Stimulated activated CD4-positive, alpha-beta T cell treated with anti-CD3 and anti-CD28 coated beads, Interleukin-2, amount 100 ng/mL, for 24 hours (primary cell): ENCODE measurements at places on chromosomes 11 and 22.

- peak; percentile 33 for DNase-seq
These were observed 7.9 kb downstream of the MRPL16 start for GRCh38 chr11:59802639-59803176.

DNA sequence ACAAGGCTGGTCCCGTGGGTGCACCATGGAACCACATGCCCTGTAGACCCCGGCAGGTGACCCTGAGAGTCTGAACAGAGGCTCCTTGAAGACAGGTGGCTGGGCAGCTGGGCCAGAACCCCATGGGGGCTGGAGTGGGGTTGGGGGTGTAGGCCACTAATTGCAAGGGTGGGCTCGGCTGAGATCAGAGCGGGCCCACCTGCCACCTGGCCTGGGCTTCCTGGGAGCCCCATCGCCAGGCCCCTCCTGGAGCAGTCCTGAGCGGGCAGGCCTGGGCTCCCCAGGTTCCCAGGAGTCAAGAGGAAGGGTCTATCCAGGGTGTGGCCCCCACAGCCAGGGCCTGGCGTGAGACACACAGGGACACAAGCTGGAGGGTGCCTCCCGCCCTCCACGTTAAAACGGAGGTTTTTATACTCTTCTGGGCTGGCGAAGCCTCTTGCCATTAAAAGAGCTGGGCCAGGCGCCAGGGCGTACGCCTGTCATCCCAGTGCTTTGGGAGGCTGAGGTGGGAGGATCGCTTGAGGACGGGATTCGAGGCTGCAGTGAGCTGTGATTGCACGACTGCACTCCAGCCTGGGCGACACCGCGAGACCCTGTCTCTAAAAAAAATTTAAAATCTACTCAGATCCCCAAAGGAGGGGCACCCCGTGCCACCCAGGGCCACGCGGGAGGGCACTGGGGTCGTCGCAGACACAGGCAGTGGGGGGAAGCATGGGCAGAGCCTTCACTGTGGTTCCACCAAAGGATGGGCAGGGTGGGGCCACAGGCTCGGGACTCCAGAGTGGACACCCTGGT lies 4.8 kb upstream of the TRABD start:
- DNase-seq, result no peak

DNA sequence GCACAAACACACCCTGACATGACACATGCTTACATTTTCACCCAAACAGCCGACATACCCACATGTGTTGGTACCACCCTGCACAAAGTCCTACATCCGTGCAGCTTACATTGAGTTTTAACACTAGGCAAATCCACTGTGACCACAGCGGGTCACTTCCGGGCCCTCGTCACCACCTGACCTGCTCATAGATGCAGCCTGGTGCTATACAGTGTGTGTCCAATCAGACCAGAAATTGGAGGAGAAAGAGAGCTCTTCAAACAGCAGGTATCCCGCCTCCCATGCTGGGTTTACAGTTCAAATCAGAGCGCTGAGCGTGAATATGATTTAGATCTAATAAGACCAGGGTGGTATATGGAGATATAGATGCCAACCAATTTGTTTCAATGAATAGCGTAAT lies 35.4 kb downstream of the PHF21B start:
- no peak for DNase-seq

DNA sequence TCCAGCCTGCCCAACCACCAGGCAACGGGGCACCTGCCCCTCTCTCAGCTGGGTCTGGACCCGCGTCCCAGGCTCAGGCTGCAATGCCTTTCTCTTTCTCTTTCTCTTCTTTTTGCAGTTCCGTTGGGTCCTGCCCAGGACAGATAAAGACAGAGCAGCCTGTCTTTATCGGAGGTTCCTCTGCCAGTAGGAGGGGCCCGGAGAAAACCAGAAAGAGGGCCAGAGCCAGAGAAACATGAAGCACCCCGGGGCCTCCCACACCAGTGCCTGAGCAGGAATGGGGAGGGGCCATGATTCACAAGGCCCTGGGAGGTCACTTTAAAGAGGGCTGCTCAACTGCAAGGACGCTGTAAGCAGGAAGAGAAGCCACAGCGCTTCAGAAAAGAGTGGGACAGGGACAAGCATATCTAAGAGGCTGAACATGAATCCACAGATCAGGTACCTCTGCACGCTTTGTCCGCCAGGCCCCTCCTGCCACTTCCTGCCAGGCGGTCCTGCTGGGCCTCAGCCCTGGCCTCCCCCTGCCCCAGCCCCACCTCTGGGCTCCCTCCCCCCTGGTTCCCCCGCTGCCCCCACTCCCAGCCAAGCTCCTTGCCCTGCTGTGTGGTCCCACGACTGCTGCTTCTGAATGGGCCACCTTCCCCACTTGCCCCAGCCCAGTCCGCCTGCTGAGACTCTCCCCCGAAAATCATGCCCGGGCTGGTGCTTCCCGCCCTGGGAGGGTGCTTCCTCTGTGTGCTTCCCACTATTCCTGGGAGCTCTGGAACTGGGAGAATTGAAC lies at the start of gene APOBEC3C:
Gene APOBEC3C, plus strand, starts transcription at position 316 of the 781 bp plus-strand sequence. Its CDS starts 106 bp downstream, at position 422.
- peak; percentile 82 for DNase-seq

- no peak for DNase-seq
These were observed 25.8 kb downstream of the DDIAS start for GRCh38 chr11:82927264-82927880.

DNA sequence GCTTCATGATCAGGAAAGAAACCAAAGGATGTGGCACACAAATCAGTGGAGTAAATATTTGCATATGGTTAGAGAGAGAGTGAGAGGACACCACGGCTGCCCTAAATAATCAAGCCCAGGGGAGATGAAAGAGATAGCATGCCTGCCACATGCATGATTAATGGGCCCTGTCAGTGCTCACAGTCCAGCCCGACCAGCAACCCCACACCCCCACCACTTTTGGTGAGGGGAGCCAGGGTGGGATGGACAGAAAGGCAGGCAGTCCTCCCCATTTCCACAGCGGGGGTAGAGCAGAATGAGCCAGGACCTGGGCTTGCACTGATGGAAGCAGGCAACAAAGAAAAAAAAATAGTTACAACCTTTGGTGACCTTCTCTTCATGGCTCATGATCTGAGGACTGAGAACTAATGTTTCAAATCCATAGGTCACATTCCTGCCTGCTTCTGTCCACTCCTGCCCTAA lies 545.0 kb downstream of the ETS1 start:
- DNase-seq, result no peak

GRCh38 chr11:115523727-115524399 lies 19.6 kb upstream of the CADM1 start:
- DNase-seq, result no peak

DNA sequence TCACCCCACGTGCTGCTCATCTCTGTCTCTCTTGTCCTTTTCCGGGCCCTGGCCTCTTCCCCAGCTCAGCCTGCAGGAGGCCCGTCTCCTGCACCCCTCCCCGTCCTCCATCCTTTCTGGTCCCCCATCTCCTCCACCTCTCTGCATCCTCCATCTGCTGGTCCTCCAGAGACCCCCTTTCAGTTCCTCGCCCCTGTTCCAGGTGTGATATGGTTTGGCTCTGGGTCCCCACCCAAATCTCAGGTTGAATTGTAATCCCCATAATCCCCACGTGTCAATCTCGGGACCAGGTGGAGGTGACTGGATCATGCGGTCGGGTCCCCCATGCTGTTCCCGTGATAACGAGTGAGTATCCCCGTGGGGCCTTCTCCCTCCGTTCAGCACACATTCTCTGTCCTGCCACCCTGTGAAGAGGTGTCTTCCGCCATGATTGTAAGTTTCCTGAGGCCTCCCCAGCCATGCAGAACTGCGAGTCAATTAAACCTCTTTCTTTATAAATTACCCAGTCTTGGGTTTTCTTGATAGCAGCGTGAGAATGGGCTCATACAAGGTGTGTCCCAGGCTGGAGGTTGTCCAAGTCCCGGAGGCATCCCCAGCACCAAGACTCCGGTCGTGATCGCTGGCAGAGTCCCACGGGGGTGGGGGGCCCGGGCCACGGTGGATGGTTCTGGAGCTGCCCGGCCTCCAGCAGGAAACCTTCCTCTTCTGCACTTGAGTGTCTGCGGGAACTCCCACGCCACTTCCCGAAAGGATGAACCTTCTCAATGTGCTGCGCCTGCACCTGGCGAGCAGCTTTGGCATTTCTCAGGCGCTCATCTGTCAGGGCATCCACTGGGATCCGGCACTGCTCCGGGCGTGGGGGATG lies 29.0 kb upstream of the TOLLIP start:
- no peak for DNase-seq

- DNase-seq, result no peak
These were observed 74.4 kb downstream of the GAB4 start for GRCh38 chr22:16933291-16934282.

DNA sequence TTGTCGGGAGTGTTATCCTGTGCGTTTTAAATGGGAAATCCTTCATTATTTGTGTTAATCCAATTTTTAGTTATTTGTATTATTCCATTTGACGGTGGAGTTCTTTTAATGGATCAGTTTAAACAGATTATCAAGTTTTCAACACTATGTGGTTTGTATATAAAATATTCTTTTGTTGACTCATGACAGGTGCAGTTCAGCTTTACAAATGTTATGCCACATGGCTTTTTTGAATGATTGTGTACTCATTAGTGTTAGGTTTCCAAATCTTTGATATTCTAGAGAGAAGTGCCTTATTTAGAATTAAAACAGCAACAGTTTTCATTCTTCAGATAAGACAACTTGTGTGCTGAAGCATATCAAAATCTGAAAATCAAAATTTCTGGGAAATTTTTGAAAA lies 2.4 kb downstream of the JAM3 start:
- no peak for DNase-seq

GRCh38 chr22:42270176-42270509 lies 310 bp downstream of the TCF20 start:
- peak; percentile 38 for DNase-seq

DNA sequence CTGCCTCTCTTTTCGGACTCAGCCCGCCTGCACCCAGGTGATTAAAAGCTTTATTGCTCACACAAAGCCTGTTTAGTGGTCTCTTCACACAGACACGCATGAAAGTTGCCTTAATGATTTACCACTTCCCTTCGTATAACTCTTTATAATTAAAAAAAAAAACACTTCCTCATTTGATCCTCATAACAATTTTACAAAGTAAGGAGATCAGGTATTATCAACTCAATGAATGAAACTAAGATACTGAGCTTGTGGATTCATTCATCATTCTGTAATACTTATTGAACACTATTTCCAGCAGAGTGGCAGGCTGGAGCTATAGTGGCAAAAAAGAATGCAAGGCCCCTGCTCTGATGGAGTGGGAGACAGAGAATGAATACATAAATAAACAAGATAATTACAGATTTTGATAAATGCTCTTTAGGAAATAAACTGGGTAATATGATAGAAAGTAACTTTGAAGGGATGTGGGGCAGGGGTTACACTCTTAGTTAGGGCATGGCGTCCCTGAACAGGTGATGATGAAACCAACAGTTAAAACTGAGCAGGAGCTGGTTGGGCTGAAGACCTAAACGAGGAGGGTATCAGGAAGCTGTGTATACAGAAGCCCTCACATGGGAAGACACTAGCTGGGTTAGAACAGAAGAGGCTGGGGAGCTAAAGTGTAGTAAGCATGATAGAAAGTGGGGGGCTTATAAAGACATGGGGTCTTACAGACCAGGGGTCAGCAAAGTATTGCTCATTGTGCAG lies 5.4 kb upstream of the CRTAM start:
- no peak for DNase-seq

- no peak for DNase-seq
These were observed 65.0 kb upstream of the POU2AF1 start for GRCh38 chr11:111444040-111444439.

DNA sequence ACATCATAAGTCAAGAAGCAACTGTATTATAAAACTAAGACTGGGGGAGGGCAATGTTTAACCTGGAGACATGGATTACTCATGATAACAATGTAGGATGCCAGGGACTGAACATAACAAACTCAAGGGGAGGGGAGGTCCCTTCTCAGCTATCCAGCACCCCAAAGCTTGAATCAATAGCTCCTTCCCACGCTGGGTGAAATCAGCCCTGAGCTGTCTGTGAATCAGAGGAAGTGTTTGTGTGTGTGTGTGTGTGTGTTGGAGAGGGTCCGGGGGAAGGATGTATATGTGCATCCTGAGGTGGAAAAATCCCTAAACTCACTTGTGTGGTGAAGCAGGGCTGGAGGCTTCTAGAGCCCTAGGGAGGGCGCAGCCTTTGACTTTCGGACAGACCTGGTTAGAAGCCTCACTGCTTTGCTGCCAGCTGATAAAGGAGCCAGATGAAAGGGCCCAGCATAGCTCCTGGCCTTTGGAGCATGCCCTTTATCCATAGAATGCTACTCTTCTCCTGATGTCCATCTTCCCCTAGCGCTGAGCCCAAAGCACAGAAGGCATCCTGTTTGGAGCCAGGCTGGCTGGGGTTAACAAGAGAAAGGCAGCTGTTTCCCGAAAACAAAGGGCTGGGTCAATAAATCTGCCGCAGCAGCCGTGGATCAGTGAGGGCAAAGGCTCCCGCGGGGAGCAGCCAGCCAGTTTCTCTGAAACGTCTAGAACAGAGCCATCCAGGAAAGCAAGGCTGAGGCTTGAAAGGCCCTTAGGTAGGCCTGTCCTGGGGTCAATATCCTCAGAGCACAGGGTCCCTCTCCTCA lies 35.8 kb downstream of the TNKS1BP1 start:
- no peak for DNase-seq

DNA sequence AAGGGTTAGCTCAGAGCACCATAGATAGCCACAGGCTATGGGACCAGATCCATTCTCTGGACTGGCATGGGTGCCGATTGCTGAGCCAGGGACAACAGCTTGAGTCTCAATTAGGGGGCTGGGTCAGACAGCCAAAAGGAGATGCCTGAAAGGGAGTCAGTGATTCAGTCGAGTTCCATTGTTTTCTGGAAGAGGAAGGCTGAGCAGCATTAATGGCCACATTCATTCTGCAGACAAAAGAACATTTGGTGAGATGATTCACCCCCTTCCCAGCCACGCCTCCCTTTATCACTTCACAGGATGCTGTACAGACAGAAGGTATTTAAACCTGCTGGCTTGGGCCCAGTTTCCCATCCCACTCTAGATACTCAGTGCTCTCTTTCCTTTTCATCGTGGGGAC lies 131.9 kb downstream of the ADAMTS15 start:
- no peak for DNase-seq

- DNase-seq, result no peak
These were observed 92.3 kb upstream of the TEAD1 start for GRCh38 chr11:12581923-12582322.

DNA sequence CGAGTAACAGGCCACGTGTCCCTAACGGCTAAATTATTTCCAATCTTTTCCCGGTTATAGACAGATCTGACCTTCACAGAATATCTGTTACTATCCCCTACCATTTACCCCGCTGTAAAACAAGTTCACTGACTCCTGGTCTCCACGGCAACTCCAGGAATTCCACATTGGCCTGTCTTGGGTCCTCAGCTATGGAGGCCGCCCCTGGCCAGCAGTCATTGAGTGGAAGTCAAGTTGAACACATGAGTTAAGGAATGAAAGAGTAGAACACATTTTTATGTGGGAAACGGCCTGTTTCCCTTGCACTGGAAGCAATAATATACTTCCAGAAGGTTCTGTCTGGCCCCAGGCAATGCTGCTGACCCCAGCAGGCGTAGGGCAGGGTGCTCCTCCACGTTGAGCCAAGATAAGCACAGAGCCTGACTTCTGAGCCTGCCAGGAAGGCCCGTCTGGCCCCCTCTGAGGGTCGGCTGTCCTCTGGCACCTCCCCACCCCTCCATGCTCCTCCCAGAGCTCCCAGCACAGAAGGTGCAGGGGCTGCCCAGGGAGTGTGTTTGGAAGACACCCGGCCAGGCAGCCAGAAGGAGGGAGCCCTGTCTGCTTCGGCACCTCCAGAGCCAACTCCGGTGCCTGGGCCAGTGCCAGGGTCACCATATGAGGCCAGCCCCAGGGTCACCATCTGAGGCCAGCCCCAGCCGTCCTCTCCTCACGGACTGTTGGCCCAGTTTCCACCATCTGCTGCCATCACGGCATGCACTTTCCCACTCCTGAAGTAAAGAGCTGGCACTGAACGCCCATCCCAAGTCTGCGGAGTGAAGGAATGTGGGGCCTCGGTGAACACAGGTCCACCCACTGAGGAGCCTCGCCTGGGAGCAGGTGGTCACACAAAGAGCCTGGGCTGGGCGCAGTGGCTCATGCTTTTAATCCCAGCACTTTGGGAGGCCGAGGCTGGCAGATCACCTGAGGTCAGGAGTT lies 813.2 kb downstream of the BRD1 start:
- DNase-seq, result no peak
